ENCODE measurements at places on chromosomes 7 and 10. TPM values are rescaled to one million over a fixed set of nuclear protein-coding genes. Genes with fewer than 3 reads are reported as not detected.

GRCh38 chr7:159064121-159064815 lies 80.4 kb downstream of the VIPR2 start:
- H3K4me1 ChIP-seq, result peaks cover 12% of the 10 kb centered on the region
- H3K27me3 ChIP-seq, result peaks cover 13% of the 10 kb centered on the region
- H3K4me3 ChIP-seq, result no peak overlapping the region
- no peak for DNase-seq

Gene HELLS
- total RNA-seq, result 187 TPM

GRCh38 chr10:80730522-80730921 lies 192.8 kb downstream of the SH2D4B start:
- H3K27me3 ChIP-seq, result no peaks in the 10 kb centered on the region
- H3K36me3 ChIP-seq, result peaks cover 2% of the 10 kb centered on the region
- DNase-seq, result no peak
- H3K4me1 ChIP-seq, result no peaks in the 10 kb centered on the region

GRCh38 chr10:29973921-29974320 lies 85.5 kb downstream of the JCAD start:
- H3K36me3 ChIP-seq, result no peaks in the 10 kb centered on the region
- no peaks in the 10 kb centered on the region for H3K27me3 ChIP-seq
- H3K27ac ChIP-seq, result peak overlapping the region; percentile 60

DNA sequence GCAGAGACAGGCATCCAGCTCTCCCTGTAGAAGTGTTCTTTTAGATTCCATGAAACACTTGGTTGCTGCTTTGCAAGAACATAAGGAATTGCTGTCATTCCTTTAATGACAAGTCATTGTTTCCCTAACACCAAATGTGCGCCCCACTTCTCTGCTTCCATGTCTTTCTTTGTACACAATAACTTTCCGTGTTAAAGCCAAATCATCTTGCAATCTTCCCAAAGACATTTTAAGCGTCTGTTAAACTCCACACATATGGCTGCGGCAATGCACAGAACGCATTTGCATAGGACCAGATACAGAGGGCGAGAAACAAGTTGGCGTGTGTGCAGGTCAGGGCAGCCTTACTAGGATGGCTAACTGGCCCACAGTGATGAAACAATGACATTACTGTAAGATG lies 399.3 kb upstream of the PRKCQ start:
- H3K4me3 ChIP-seq, result no peak overlapping the region
- H3K27me3 ChIP-seq, result no peaks in the 10 kb centered on the region
- no peak for DNase-seq
- H3K4me1 ChIP-seq, result peaks cover 25% of the 10 kb centered on the region

GRCh38 chr7:33192695-33193291 lies 63.4 kb downstream of the BBS9 start:
- no peaks in the 10 kb centered on the region for H3K36me3 ChIP-seq
- H3K4me3 ChIP-seq, result no peak overlapping the region
- no peak for DNase-seq
- no peak overlapping the region for H3K27ac ChIP-seq

GRCh38 chr10:93505075-93505474 lies 8.7 kb downstream of the CEP55 start:
- DNase-seq, result no peak
- no peak overlapping the region for H3K27ac ChIP-seq
- no peaks in the 10 kb centered on the region for H3K27me3 ChIP-seq
- H3K4me3 ChIP-seq, result no peak overlapping the region

Gene ACBD7
- 12.0 TPM for total RNA-seq

- peak within 1 kb of the TSS; percentile 80 for H3K27ac ChIP-seq
- H3K4me3 ChIP-seq, result peak within 1 kb of the TSS; percentile 91
- peaks cover 3% of the 10 kb centered on the region for H3K27me3 ChIP-seq
- DNase-seq, result peak; percentile 69
- H3K36me3 ChIP-seq, result peaks cover 4% of the 10 kb centered on the region
- peaks cover 35% of the 10 kb centered on the region for H3K4me1 ChIP-seq
Measured at GRCh38 chr7:151083071-151083823, at the start of gene TMUB1. TMUB1 (minus strand) TSS chr7:151083493; CDS start chr7:151082563, 930 bp downstream.

DNA sequence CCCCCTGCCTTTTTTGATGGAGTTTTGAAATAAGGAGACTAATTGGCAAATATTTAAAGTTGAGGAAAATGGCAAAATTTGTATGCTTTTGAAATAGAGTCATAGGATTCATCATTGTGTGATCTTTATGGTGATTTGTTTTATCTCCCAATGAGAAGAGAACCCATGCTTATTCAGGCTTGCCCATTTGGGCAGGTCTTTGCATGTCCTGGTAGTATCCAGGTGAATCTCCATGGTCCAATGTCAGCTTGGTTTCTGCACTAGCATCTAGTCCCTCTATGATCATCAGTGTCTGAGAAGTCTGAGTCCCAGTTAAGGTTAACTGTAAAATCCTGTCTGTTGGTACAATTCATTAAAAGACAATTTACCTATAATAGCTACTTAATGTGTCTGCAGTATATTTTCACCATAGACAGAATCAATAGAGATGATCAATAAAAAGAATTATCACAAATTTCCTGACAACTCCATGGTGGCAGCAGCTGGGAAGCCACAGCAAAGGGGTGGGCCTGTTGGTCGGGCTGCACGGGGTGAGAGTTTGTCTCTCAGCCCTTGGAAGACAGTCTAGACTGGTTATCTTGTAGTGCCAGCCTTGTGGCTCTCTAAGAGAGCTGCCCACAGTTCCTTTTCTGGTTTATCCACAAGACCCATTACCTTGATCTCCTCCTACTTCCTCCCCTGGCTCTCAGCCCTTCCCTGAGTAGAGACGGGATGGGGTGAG lies 22.2 kb upstream of the BMPER start:
- H3K27ac ChIP-seq, result no peak overlapping the region
- no peaks in the 10 kb centered on the region for H3K4me1 ChIP-seq
- no peaks in the 10 kb centered on the region for H3K36me3 ChIP-seq
- H3K4me3 ChIP-seq, result no peak overlapping the region
- H3K27me3 ChIP-seq, result no peaks in the 10 kb centered on the region
